Left lung (tissue), 14 donors: ENCODE measurements at places on chromosomes 12 and 14. TPM values are rescaled to one million over a fixed set of nuclear protein-coding genes. Genes with fewer than 3 reads are reported as not detected.
A peak's percentile ranks its signal among the peaks of the same experiment; 100 is the strongest.

GRCh38 chr12:91377436-91377835 lies 194.8 kb upstream of the DCN start:
- no peak overlapping the region for H3K27ac ChIP-seq
- no peaks in the 10 kb centered on the region for H3K36me3 ChIP-seq
- H3K4me3 ChIP-seq = no peak overlapping the region
- H3K4me1 ChIP-seq = peaks cover 7% of the 10 kb centered on the region
- H3K27me3 ChIP-seq = no peaks in the 10 kb centered on the region

- peak overlapping the region; percentile 95 for H3K27ac ChIP-seq
- H3K4me1 ChIP-seq = peaks cover 6% of the 10 kb centered on the region
- no peaks in the 10 kb centered on the region for H3K36me3 ChIP-seq
- DNase-seq = no peak
- H3K4me3 ChIP-seq = no peak overlapping the region
Measured at GRCh38 chr14:24092505-24093206, 1.5 kb upstream of the PCK2 start.

The MSRB3 gene
- total RNA-seq = 48.4 TPM

The HOXC13 gene
- not detected for total RNA-seq

The CELA1 gene
- not detected for total RNA-seq

- no peak overlapping the region for H3K27ac ChIP-seq
- H3K4me1 ChIP-seq = no peaks in the 10 kb centered on the region
- peaks cover 34% of the 10 kb centered on the region for H3K27me3 ChIP-seq
- no peaks in the 10 kb centered on the region for H3K36me3 ChIP-seq
- DNase-seq = no peak
- H3K4me3 ChIP-seq = no peak overlapping the region
Measured at GRCh38 chr12:109605016-109605415, 31.4 kb downstream of the MVK start.

The PSMA6 gene
- total RNA-seq = 258 TPM

DNA sequence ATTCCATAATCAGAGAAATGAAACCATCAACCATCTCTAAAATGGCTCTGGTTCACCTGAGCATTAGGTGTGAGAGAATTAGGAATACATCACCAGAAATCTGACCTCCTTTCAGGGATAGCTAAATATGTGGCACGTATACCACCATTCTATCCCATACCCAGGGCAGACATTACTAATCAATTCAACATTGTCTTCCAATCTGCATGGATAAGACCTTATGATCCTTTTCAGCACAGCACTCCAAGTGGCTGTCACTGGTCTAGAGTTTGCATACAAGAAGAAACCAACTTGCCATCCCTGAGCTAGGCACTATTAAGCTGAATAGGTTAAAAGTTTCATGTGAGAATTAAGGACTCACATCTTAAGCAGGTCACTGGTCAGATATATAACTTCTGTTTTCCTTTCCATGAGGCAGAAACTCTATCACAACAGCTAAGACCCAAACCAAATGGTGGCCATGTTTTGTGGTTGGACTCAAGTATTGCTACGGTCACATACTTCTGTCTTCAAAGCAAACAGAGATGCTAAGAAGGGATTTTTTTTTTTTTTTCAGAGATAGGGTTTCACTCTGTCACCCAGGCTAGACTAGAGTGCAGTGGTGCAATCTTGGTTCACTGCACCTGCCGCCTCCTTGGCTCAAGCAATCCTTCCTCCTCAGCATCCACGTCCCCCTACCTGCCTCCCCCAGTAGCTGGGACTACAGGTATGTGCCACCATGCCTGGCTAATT lies 249.0 kb downstream of the DPF3 start:
- H3K27ac ChIP-seq = no peak overlapping the region
- DNase-seq = no peak
- no peak overlapping the region for H3K4me3 ChIP-seq
- no peaks in the 10 kb centered on the region for H3K4me1 ChIP-seq
- no peaks in the 10 kb centered on the region for H3K36me3 ChIP-seq
- no peaks in the 10 kb centered on the region for H3K27me3 ChIP-seq

The TNFRSF1A gene
- total RNA-seq = 155 TPM

The IKZF4 gene
- 8.5 TPM for total RNA-seq

- no peak for DNase-seq
- H3K4me3 ChIP-seq = no peak overlapping the region
- H3K4me1 ChIP-seq = no peaks in the 10 kb centered on the region
- H3K27me3 ChIP-seq = no peaks in the 10 kb centered on the region
- H3K36me3 ChIP-seq = no peaks in the 10 kb centered on the region
Measured at GRCh38 chr14:56057767-56058166, 60.4 kb upstream of the PELI2 start.

DNA sequence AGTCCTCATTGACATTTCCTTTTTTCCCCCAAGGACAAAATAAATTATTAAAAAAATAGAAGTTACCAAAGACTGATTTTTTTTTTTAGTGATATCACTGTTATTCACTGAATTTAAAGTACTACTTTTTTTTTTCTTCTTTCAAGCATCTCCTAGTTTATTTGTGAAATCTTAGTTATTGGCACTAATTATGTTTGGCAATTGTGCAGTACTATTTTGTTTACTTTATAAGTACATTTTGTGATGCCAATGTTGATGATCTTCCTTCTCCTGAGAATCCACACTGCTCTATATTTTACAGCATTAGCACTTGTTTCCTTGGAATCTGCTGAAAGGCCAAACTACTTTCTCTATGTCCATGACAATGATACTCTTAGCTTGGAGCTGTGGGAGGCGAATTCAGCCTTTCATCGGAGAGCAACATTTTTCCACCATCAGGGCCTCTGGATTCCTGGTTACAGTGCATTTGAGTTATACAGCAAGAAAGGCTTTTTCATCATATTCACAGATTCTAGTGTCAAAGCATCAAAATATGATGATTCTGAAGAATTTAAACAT lies 123.8 kb upstream of the PTPRQ start:
- no peaks in the 10 kb centered on the region for H3K4me1 ChIP-seq
- H3K36me3 ChIP-seq = no peaks in the 10 kb centered on the region
- H3K27me3 ChIP-seq = no peaks in the 10 kb centered on the region
- DNase-seq = no peak
- no peak overlapping the region for H3K27ac ChIP-seq

DNA sequence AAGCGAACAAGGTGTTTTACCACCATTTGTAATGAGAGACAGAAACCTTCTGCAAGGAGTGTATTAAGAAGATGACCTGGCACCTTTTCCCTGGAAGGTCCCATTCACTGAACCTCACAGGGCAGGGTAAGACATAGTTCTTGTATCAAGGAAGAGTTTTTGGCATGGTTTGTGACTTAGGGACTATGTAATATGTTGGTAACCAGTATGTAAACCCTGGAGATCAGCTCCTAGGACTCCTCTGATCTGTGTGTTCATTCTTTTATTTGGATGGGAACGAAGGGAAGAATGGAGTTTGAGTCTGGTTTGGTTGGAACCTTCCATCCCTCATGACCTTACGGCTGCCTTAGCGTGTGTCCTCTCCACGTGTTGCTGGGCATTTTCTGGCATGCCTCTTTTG lies 175.4 kb downstream of the CAND1 start:
- H3K4me3 ChIP-seq = no peak overlapping the region
- no peak for DNase-seq

- H3K27me3 ChIP-seq = no peaks in the 10 kb centered on the region
- no peak overlapping the region for H3K4me3 ChIP-seq
- H3K4me1 ChIP-seq = no peaks in the 10 kb centered on the region
Measured at GRCh38 chr12:39931231-39931630, 174.7 kb downstream of the SLC2A13 start.

- H3K4me3 ChIP-seq = no peak overlapping the region
- H3K27me3 ChIP-seq = no peaks in the 10 kb centered on the region
- H3K4me1 ChIP-seq = peaks cover 9% of the 10 kb centered on the region
- H3K36me3 ChIP-seq = no peaks in the 10 kb centered on the region
- no peak overlapping the region for H3K27ac ChIP-seq
Measured at GRCh38 chr12:110636516-110636915, 22.6 kb downstream of the TCTN1 start.

GRCh38 chr14:20194101-20194500 lies 3.4 kb downstream of the OR11G2 start:
- H3K27ac ChIP-seq = no peak overlapping the region
- H3K4me1 ChIP-seq = no peaks in the 10 kb centered on the region
- H3K4me3 ChIP-seq = no peak overlapping the region
- H3K36me3 ChIP-seq = no peaks in the 10 kb centered on the region
- H3K27me3 ChIP-seq = no peaks in the 10 kb centered on the region
- DNase-seq = no peak

DNA sequence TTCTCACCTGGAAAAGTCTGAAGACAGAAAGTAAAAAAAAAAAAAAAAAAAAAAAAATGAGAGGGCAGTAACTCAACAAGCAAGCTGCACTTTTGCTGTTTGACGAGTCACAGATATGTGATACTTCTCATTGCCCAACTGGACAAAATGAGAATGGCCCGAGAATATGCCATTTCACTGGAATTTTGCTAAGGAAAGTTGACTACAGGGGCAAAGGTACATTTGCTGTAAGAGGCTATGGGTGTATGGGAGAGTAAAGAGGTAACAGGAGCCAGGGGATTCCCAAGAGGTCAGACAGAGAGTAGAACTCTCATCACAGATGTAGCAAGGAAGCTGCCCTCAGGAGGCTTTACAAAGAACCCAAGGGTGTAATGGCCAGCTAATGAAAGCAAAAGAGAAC lies 22.9 kb downstream of the KIF21A start:
- H3K27me3 ChIP-seq = no peaks in the 10 kb centered on the region
- H3K4me1 ChIP-seq = no peaks in the 10 kb centered on the region

GRCh38 chr14:89616852-89617341 lies 199.9 kb upstream of the FOXN3 start:
- H3K27me3 ChIP-seq = no peaks in the 10 kb centered on the region
- no peaks in the 10 kb centered on the region for H3K36me3 ChIP-seq
- no peak overlapping the region for H3K27ac ChIP-seq
- no peak for DNase-seq
- H3K4me1 ChIP-seq = peaks cover 2% of the 10 kb centered on the region

- H3K36me3 ChIP-seq = no peaks in the 10 kb centered on the region
- H3K27me3 ChIP-seq = no peaks in the 10 kb centered on the region
- no peak overlapping the region for H3K27ac ChIP-seq
- H3K4me1 ChIP-seq = peaks cover 19% of the 10 kb centered on the region
- DNase-seq = no peak
- H3K4me3 ChIP-seq = no peak overlapping the region
Measured at GRCh38 chr12:55933799-55934742, 3.1 kb downstream of the DGKA start.

DNA sequence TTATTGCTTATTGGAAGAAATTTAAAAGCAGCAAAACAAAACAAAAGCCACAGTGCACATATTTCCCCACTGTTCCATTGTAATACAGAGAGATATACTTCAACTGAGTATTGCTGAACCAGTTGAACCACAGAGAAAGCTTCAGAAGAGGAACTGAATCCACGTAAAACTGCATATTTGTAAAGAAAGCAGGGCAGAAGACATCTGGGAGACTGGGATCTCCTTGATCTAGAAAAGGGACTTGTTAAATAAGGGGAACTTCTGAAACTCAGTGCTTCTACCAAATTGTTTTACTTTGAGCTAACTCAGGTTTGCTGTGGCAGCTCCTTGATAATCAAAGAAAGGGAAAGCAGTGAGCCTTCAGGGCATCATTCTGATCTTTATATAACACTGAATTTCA lies 411.1 kb upstream of the MDGA2 start:
- no peak for DNase-seq
- no peak overlapping the region for H3K4me3 ChIP-seq
- H3K36me3 ChIP-seq = no peaks in the 10 kb centered on the region
- no peak overlapping the region for H3K27ac ChIP-seq
- H3K27me3 ChIP-seq = no peaks in the 10 kb centered on the region

The ANKS1B gene
- total RNA-seq = 6.9 TPM

GRCh38 chr14:68734231-68734732 lies 58.6 kb downstream of the ZFP36L1 start:
- no peak overlapping the region for H3K4me3 ChIP-seq
- no peak for DNase-seq
- H3K36me3 ChIP-seq = no peaks in the 10 kb centered on the region
- peak overlapping the region; percentile 33 for H3K27ac ChIP-seq
- H3K4me1 ChIP-seq = peaks cover 73% of the 10 kb centered on the region

GRCh38 chr12:128548949-128549348 lies 274.8 kb downstream of the SLC15A4 start:
- peaks cover 21% of the 10 kb centered on the region for H3K27me3 ChIP-seq
- no peak overlapping the region for H3K4me3 ChIP-seq
- H3K4me1 ChIP-seq = no peaks in the 10 kb centered on the region

DNA sequence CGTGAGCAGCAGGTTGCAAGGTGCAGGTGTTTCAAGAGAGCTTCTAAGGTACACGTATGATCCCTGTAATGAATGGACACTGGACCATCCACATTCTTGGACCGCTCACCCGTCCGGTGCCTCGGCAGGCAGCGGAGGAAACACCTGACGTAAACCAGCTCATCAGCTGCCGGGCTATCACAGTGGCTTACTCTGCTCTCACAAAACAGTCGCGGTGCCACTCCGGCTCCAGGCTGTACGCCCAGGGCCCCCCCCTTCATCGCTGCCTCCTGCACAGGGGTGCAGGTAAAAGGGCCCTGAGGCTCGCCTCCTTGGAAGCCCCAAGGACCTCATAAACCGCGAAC lies 436 bp downstream of the VPS33A start:
- no peaks in the 10 kb centered on the region for H3K27me3 ChIP-seq
- peak; percentile 63 for DNase-seq
- H3K36me3 ChIP-seq = no peaks in the 10 kb centered on the region
- peaks cover 29% of the 10 kb centered on the region for H3K4me1 ChIP-seq
- peak overlapping the region; percentile 88 for H3K4me3 ChIP-seq

GRCh38 chr14:105430565-105430964 lies 10.9 kb downstream of the MTA1 start:
- no peak overlapping the region for H3K4me3 ChIP-seq
- H3K27ac ChIP-seq = no peak overlapping the region
- H3K36me3 ChIP-seq = peaks cover 22% of the 10 kb centered on the region
- peaks cover 11% of the 10 kb centered on the region for H3K4me1 ChIP-seq

DNA sequence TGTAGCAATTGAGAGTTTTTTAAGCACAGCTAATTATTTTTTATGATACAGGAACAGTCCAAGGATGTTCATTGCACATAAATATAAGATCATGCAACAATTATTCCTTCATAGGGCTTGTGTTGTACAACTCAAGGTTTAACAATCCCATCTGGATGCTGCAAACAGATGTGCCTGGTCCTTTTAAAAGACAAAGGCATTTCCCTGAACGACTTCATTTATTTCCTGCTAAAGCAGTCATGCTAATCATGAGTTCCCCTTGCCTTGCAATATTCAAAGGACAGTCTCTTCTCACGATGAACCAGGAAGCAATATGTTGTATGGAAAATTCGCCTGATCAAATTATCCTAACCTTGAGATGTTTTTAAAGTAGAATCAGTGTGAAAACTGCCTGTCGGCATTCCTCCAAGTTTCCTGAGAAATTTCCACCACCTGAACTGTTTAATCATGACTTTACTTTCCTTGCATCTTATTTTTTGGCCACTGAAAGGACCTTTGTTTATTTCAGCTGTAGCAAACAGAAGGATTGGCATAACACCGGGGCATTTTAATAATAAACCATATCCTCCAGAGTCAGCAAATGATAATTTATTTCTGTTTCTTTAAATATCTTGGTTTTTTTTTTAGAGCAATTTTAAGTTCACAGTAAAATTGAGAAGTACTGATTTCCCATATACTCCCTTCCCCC lies 33.9 kb upstream of the TSPAN8 start:
- DNase-seq = no peak
- no peaks in the 10 kb centered on the region for H3K4me1 ChIP-seq
- H3K36me3 ChIP-seq = no peaks in the 10 kb centered on the region
- no peak overlapping the region for H3K27ac ChIP-seq
- H3K4me3 ChIP-seq = no peak overlapping the region
- no peaks in the 10 kb centered on the region for H3K27me3 ChIP-seq
